ENCODE measurements at places on chromosomes 5 and 9.
A peak's percentile ranks its signal among the peaks of the same experiment; 100 is the strongest.

- DNase-seq: no peak
Observed at GRCh38 chr5:149358868-149359495, 1.1 kb downstream of the PCYOX1L start.

- DNase-seq: no peak
Observed at GRCh38 chr9:84379740-84380139, 39.2 kb upstream of the SLC28A3 start.

- no peak for DNase-seq
Observed at GRCh38 chr5:67306965-67307607, 110.5 kb upstream of the CD180 start.

GRCh38 chr5:58451732-58452565 lies 7.9 kb downstream of the PLK2 start:
- DNase-seq: no peak

DNA sequence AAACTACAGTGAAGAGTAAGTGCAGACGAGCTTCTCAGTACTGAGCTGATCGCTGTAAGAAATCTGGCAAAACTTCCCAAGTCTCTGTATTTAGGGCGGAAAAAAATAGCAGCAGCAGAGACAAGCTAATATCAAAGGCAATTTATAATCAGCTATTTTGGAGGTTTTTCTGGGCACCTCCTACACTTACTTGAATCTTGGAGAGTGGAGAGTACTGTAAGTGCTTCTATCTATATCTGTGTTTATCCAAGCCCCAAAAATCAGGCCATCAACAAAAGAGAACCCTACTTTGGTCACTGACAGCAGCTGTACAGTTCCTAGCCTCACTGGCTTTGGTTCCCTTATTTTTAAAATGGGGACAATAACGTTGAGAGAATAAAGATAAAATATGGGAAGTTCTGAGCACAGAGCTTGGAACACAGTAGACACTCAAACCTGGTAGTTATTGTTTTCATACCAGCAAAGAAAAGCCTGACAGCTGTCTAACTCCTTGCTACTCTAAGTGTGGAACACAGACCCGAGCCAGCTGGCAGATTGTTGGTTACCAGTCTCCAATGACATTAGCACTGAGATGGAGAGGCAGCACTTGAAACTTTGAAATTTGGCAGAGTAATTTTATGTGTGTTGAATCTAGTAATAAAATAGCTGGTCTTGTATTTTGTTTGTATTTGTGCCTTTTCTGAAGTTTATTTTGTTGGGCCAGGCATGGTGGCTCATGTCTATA lies 96.0 kb upstream of the SLC28A3 start:
- DNase-seq: no peak

DNA sequence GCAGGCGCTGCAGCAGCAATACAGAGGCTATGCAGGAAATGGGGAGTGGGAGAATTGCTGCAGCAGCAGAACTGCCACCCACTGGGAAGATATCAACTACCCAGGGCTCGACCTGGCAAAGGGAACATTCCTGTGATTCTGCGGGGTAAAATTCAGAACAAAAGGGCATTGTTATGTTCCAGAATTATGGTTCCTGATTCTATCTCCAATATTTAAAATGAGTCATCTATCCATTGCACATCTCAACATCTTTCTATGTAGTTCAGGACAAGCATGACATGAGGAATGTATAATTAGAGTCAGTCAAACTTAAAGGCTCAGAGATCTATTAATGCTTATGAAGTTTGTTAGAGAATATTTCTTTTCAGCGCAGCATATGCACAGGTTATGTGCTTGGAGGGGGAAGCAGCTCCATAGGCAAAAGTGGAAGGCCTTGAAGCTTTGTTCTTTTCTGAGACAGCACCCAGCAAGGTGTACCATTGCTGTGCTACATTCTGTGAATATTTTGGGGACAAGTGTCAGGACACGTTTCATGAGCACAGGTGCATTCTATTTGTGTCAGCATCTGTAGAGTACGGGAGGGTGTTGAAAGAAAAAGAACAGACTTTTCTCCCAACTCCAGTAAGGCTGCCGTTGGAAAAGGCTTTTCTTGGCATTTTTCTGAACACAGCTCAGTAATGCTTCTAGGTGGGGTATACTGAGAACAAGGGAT lies 395.6 kb upstream of the MPDZ start:
- DNase-seq: no peak

- DNase-seq: no peak
Observed at GRCh38 chr9:121636341-121636865, 15.0 kb upstream of the DAB2IP start.

DNA sequence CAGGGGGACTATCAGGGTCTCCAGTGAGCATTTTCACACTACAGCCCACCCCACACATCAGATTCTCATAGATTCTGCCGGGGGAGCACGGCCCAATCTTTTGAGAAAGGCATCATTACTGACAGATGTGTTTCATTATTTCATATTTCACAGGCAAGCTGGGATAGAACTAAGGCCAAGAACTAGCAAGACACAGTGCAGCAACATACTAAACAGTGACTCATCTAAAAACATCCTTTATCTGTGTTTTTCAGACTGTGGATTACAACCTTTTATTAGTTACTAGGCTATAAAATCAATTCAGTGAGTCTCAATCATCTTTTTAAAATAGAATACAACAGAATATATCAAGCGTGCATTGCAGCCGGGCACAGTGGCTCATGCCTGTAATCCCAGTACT lies 59.8 kb downstream of the CPLANE1 start:
- no peak for DNase-seq

DNA sequence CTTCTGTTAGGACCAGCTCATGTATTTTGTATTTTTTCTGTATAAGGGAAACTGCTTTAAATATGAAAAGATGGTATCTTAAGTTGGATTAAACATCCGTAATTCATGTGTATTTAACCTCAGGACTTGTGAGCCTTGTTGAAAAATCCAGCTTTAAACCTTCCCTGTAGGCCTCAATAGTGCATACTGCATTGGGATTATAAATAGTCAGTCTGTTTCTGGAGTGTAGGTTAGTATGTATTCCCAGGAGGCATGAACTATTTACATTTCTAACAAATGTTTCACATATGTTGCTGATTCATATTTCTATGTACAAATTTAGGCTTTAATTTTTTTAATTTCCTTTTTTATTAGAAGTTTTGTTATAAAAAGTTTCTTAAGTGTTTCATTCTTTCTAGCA lies 137.9 kb upstream of the GRHPR start:
- no peak for DNase-seq

GRCh38 chr5:177448244-177448950 lies 1.8 kb downstream of the PRR7 start:
- no peak for DNase-seq

DNA sequence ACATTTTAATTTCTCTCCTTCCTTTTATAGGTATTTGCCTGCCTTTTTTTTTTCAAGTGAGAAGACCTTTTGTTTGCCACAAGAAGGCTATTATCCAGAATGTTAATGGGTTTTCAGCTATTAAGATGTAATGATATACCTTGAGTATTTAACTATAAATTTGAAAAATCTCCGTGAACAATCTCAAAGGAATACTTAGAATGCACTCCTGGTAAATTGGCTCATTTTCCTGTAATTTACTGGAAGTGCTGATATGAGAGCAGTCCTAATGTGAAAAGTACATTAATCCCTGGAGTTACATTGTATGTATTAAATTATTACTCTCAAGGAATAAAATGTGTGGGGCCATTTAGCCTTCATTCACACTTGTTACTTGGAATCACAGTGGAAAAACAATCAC lies 32.4 kb downstream of the AOPEP start:
- DNase-seq: no peak

GRCh38 chr5:135344349-135344748 lies 54.7 kb downstream of the MACROH2A1 start:
- DNase-seq: no peak

DNA sequence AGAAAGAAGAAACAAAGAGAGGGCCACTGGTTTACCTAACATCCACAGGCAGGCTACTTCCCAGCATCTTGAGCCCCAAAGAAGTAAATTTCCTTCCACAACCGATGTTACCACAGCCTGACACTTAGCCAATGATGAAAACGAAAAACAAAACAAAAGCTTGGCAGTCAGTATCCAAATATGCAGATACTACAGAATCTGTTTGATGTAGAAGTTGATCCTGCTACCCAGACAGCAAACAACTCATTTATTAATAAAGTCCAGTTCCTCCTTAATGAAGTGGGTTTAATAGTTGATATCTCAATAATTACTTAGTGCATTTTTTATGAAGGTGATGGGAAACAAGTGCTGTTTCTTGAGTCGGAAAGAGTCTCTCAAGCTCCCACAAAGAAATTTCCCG lies 67.1 kb upstream of the GABRP start:
- DNase-seq: no peak

DNA sequence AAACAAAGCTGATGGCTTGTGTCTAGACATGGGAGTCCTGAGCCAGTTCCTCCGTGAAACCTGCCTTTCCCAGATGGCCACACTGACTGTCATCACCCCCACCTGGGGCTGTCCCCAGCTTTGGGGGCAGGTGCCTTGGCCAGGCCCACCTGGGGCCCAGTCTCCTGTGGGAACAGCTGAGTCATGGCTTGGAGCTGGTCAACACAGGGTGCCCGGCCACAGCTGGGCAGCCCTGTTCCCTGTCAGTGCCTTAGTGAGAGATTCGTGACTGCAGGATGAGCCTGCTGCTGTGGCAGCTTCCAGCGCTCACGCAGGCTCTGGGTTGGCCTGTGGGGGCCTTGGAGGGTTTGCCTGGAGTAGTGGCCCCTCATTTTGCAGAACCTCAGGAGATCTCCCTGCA lies 56.5 kb downstream of the COL5A1 start:
- no peak for DNase-seq

DNA sequence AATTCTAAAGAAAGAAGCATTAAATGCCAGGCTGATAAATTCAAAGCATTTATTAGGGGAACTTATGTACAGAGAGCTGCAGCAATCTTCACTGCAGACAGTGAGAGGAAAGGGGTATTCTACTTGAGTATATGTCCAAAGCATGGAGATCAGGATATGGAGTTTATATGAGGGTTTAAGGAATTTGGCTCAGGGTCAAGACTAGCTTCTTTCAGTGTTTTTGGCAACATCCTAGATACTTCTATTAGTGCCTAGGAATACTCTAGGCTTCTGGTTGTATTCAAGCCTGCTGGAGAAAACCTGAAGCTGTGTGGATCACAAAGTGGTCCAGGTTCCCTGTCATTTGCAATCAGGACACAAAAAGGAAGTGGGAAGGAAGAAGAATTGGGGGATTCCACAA lies 194.6 kb downstream of the CETN3 start:
- no peak for DNase-seq

DNA sequence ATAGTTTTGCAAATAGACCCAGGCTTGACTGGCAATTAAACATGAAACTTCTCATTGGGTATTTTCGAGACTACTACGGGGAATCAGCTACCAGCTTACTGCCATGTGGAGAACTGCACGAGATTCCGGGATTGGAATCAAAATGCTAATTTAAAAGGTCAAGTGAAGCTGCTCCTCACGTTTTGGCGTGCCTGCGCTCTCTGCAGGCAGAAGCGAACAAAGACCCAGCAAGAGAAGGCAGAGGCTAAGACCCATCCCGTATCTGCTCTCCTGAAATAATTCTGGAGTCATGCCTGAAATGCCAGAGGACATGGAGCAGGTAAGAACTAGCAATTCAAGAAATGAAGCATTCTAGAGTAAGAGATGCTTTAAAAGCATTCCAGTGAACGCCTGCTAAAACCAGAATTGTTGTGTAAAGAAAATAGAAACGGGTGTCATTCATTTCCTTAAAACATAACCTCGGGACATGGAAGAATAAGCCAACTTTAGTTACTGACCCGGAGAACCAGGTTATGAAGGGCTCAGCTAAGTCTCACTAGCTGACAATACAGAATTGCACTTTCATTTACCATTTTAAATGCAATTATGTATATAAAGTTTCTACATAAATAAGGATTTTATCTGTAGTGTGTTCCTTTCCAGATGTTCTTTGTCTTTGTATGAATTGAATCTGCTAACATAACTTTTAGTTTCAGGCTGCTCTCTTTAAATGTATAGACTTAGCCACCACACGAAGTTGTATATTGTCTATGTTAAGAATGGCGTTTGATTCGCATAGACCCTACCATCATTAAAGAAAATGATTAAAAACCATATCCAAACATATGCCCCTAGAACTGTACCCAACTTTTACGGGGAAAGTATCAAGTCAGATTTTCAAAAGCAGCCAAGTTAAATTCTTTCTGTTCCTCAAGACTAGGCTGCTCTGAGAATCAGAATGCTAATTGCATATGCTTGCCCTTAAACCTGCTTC lies 2.0 kb upstream of the MAT2B start:
- DNase-seq: peak; percentile 48

- no peak for DNase-seq
Observed at GRCh38 chr5:169142264-169142970, 158.5 kb downstream of the SLIT3 start.

DNA sequence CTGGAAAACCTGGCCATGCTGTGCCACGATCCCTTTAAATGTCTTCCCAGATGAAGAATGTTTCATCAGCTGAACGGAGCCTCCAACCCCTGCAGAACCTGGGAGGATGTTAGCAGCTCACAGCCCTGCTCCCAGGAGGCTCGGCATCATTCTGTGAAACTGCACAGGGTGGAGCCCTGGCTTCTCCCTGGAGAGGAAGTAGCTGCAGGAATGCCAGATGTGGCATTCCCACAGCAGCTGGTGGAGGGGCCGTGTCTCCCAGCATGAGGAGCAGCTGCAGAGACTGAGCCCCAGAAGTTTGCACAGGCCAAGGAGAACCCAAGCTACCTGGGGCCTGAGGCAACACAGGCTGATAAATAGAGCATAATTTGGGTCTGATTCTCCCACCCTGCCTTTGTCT lies 165.8 kb upstream of the MAP3K1 start:
- DNase-seq: no peak

- DNase-seq: peak; percentile 45
Observed at GRCh38 chr5:55691265-55692105, 20.6 kb downstream of the SLC38A9 start.

DNA sequence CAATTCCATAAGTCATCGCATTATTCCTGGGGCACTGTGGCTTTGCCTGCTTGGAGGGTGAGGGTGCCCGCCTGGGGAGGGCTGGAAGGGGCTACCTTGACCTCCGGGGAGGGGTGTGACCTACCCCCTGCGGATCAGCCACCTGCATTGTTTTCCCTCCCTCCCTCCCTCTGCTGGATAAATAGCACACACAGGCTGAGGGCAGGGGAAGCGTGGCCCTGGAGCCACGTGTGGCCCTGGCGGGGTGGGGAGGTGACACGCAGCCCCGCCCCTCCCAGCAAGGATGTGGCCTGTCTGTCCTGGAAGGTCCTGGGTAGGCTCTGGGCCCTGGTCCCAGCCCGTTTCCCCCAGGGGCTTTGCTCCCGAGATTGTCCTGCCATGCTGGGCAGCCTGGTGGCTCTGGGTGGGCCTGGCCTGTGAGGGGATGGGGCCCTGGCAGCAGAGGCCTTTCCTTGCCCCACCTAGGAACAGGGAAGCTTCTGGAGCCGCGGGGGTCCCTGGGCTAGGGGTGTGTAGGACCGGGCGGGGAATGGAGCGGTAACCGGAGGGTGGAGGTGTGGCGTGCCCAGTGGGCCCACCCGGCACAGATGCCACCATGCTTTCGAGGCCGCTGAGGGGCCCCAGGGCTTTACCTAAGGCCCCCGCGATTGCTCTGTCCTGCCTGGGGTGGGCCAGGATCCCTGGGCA lies 33.4 kb downstream of the RXRA start:
- no peak for DNase-seq

GRCh38 chr5:138169124-138169523 lies 9.3 kb downstream of the BRD8 start:
- no peak for DNase-seq

- DNase-seq: no peak
Observed at GRCh38 chr5:18882154-18882553, 1105.8 kb downstream of the CDH18 start.

Data from CD4-positive, alpha-beta T cell treated with Interleukin-1 beta for 1 hour (primary cell).